Activated naive CD4-positive, alpha-beta T cell treated with anti-CD3 and anti-CD28 coated beads for 36 hours (primary cell): ENCODE measurements at places on chromosomes 4 and X.

GRCh38 chr4:151887031-151887815 lies 126.4 kb upstream of the GATB start:
- DNase-seq = peak; percentile 14

DNA sequence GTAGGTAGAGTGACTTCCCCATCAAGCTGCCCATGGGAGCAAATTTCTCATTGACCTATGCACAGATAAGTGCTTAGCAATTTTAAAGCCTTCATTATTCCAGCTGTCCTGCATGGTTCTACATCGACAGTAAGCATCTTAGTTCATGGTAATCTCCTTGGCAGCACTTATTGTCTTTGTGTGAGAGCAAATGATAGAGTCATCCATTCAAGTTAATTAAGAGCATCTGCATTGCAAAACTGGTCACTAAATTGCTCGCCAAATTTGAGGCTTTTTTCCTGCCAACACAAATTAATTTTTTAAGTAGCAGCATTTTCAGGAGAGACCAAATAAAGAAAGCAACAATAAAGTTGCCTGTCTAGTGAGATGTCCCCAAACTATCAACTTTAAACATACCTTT lies 76.7 kb downstream of the SH3BGRL start:
- no peak for DNase-seq

GRCh38 chr4:7850489-7850888 lies 89.2 kb downstream of the AFAP1 start:
- no peak for DNase-seq

- peak; percentile 11 for DNase-seq
Measured at GRCh38 chrX:52988985-52989917, 30.9 kb upstream of the FAM156A start.
